ENCODE measurements at places on chromosomes 16 and 17. TPM values are rescaled to one million over a fixed set of nuclear protein-coding genes. Genes with fewer than 3 reads are reported as not detected.

- no peak for DNase-seq
Observed at GRCh38 chr16:27102701-27103575, 36.2 kb downstream of the C16orf82 start.

DNA sequence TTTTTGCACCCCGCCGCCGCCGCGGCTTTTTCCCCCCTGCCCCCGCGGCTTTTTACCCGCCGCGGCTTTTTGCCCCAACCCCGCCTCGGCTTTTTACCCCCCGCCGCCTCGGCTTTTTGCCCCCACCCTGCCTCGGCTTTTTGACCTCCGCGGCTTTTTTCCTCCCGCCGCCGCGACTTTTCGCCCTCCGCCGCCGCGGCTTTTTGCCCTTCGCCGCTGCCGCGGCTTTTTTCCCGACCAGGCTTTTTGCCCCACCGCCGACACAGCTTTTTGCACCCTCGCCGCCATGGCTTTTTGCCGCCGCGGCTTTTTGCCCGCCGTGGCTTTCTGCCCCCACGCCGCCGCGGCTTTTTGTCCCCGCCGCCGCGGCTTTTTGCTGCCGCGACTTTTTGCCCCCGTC, 137.0 kb upstream of the TP53TG3D start:
- no peak for DNase-seq

DNA sequence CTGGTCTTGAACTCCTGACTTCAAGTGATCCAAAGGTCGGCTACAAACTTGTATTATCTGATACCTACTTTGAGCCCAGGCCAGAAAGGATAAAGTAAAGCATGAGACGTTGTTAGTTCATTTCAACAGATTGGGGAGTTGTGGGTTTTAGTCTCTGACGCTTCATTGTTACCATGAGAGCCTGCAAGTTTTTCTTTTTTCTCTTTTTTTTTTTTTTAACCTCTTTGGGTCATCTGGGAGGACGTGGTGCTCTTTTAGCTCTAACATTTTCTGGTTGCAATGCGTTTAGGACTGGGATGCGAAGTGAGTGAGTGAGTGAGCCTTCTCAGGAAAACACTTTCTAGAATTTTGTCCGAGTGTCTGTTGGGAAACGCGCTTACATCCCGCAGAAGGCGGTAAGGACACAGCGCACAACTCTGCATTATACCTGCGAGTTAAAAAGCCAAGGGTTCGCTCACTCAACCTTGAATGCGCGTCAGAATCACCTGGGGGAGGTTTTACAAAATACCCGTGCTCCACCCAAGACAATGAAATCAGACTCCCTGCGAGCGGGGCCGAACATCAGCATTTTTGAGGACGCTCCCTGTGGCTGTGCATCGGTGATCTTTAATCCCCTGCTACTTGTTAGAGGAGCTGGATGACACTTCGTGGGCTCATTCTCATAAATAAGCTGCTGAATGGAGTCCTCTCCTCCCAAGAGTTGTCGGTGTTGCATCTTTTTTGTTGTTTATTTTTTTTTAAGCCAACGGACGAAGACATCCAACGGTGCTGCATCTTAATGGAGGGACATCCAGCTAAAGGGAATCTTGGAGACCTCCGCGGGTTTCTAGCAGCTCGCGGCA, 629 bp upstream of the RNF135 start:
- DNase-seq, result no peak

DNA sequence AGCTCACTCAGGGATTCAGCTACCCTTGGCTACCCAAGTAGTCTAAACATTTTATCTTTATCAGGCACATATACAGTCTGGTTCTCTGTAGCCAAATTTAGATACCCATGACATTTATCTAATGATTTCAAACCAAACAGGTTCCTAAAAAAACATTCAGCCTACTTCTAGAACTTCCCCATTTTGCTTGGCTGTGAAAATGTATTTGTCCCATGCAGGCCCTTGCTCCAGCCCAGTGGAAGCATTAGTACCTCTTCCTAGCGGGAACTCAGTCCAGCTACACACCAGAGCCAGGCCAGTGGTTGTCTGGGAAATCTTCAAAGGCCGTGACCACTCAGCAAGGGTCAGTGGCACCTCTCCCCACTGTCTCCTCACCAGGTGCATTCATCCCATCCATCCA, 26.2 kb upstream of the NAGLU start:
- no peak for DNase-seq

SF3B3 gene
- 118 TPM for total RNA-seq

CSH2 gene
- total RNA-seq, result not detected

KCNAB3 gene
- 2.9 TPM for total RNA-seq

GRCh38 chr17:82825540-82826124, 14.2 kb downstream of the ZNF750 start:
- DNase-seq, result no peak

KRT33A gene
- total RNA-seq, result not detected

- no peak for DNase-seq
Observed at GRCh38 chr16:67286441-67287235, 7.3 kb downstream of the PLEKHG4 start.

DNA sequence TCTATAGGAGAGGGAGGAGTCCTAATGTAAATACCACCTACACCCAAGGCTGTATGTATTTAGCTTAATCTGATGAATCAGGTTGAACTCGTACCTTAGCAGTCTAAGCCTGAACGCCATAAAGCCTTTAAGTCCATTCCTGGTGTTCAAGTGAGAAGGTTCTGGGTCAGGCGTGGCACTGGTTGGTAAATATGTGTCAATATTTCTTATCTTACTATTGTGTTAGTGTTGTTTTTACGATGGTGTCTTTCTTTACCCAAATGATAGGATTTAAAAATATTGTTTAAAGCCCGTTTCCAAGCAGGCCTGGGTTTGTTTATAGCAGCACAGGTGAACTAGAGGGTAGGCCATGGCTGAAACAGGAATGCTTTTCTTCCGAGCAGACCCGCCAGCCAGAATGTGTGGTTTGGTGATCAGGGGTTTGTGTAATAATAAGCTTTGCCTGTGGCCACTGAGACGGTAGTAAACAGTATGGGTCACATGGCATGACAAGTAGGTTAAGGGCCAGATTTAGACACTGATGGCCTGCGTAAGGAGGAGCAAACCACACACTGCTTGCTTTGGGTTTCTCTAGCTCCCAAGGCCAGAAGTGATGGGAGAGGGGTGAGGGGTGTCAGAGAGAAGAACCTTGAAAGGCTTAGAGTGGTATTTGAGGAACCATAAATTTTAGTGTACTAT, 3.3 kb downstream of the TMEM94 start:
- DNase-seq, result no peak

GRCh38 chr17:49510720-49511110, 15.6 kb downstream of the NGFR start:
- no peak for DNase-seq

FAM20A gene
- 16.2 TPM for total RNA-seq

GRCh38 chr17:8189041-8189710, 804 bp downstream of the BORCS6 start:
- DNase-seq, result no peak

GRCh38 chr17:14211801-14212200, 24.9 kb downstream of the CDRT15 start:
- DNase-seq, result no peak

DNA sequence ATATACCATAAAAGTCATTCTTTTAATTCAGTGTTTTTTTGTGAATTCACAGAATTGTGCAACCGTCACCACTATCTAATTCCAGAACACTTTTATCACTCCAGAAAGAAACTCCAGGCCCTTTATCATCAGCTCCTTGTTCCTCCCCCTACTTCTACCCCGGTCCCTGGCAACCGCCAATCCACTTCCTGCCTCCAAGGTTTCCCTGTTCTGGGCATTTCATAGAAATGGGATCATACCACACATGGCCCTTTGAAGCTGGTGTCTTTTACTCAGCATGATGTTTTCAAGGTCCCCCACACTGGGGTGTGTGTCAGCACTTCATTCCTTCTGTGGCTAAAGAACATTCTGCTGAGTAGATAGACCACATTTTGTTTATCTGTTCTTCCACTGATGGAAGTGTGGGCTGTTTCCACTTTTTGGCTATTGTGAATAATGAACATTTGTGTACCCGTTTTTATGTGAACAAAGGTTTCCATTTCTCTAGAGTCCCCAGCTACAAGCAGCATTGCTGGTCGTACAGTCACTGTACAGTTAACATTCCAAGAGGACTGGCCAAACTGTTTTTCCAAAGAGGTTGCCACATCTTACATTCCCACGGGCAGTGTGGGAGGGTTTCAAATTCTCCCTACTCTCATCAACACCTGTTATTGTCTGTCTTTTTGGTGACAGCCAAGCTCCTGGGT, 75.8 kb upstream of the ZNF469 start:
- DNase-seq, result no peak

DNA sequence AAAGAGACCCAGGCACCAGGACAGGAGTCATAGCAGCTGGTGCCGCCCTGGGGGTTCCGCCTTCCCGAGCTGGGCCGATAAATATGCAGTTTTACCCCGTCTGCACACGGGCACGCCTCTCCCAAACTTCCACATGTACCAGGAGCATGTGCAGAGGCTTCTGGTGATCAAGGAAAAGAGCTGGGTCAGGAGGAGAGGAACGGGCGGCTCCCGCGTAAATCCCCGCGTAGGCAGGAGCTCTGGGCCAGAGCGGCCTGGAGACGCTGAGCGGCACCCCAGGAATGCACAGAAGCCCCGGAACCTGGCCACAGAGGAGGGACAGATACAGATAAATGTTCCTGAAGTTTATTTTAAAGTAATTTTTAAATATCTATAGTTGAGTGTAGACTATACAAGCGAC, 46.6 kb upstream of the METRNL start:
- no peak for DNase-seq

GNAO1 gene
- 2.5 TPM for total RNA-seq

CHST4 gene
- not detected for total RNA-seq

- DNase-seq, result no peak
Observed at GRCh38 chr17:56672195-56672594, 78.7 kb downstream of the NOG start.

DNA sequence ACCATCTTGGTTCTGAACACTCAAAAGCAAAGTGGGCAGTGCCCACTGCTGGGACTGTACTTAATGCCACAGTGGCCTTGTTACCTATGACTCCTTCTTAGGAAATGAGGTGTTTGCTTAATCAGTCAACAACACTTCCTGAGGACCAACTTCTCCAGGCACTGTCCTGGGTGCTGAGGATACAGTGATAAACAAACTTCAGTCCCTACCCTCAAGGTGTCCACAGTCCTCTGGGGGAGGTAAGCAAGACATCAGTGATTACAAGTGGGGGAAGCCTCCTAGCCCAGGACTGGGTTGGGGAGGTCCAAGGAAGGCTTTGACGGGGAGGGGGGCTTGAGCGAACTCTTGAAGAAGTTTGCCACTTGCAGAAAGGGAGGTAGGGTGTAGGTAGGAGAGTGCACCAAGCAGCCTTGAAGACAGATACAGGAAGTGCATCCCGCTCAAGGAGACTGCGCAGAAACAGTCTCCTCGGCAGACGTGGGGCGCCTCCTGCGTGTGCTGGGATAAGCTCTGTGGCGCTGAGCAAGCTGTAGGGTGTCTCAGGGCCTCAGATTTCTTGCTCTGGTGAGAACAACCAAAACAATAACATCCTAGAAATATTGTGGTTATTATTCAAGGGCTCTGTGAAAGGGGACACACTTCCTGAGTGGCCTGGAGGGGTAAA, 2.6 kb upstream of the ABCC3 start:
- no peak for DNase-seq

TRIM25 gene
- 96.5 TPM for total RNA-seq

COL1A1 gene
- 21.2 TPM for total RNA-seq

- no peak for DNase-seq
Observed at GRCh38 chr17:9842057-9842758, 16.5 kb downstream of the GLP2R start.

ODAD4 gene
- 0.79 TPM for total RNA-seq

GRCh38 chr17:40062329-40063186, at the start of gene THRA:
Gene THRA, plus strand, starts transcription at chr17:40062965. Its CDS starts 11,524 bp downstream, at chr17:40074489.
- no peak for DNase-seq

ELAC2 gene
- 89.5 TPM for total RNA-seq

Data from omental fat pad (tissue), 4 donors.